ENCODE measurements at places on chromosomes 3 and 15.
A peak's percentile ranks its signal among the peaks of the same experiment; 100 is the strongest.

DNA sequence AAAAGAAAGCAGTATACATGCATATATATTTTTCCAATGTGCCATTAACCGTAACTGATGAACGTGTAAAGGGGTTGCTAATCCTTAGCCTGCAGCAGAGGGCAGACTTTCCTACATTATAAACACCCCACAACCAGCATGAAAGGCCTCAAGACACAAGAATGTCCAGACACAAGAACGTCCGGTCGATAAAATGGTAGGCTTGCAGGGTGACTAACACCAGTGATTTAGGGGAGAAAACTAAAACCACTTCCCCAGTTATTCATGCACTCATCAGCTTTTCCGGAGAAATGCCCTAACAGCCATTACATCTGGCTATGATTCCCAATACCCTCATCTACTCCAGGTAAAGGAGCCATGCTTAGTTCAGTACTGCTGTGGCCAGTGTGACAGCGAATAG is 57.4 kb downstream of the LRTM1 start:
- peak; percentile 8 for DNase-seq

DNA sequence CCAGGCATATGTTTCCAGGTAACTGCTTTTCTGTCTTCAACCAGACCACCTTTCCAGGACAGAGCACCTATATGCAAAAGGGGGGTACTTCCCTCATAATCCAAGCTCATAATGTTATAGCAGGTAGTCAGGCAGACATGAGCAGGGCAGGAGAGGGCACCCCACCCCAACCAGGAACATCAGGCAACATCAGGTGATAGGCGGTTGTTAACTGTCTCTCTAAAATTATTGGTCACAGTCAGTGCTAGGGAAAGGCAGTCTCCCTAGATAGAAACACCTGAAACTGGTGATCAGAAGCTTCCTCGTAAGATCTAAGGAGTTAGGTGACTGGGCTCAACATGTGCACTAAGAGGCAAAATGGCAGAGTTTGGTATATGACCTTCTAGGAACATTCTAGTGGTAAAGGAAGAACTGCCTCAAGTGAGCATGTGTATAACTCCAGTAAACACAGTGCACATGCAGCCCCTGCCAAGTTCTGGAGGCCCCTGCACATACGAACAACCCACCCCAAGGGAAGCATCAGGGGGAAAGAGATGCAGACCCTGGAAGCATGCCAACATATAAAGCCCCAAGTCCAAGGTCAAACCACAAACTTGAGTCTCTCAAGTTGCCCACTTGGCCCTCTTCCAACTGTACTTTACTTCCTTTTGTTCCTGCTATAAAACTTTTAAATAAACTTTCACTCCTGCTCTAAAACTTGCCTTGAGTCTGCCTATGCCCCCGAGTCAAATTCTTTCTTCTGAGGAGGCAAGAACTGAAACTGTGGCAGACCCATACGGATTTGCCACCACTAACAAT is 270.9 kb downstream of the ULK4 start:
- peak; percentile 69 for DNase-seq

- peak; percentile 47 for DNase-seq
These were observed 17.1 kb downstream of the CCDC13 start for GRCh38 chr3:42755681-42756578.

- DNase-seq: no peak
These were observed 71.3 kb upstream of the WNT7A start for GRCh38 chr3:13951184-13951583.

DNA sequence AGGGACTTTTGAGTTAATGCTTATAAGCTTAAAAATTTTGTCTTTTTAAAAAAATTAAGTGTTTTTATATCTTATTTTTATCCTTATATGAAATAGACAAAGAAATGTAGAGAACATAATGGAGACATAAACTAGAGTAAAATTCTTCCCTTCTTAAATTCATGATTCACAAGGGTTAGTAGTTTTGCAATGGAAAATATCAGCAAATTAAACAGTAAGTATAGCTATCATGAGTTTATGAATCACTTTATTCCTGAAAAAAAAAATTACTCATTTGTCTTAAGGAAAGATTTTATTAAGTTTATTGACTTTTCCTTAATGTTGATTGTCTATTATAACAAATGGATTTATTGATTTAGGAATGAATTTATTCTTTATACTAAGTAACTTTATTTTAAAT is 4.3 kb downstream of the ATP6V1A start:
- DNase-seq: no peak

DNA sequence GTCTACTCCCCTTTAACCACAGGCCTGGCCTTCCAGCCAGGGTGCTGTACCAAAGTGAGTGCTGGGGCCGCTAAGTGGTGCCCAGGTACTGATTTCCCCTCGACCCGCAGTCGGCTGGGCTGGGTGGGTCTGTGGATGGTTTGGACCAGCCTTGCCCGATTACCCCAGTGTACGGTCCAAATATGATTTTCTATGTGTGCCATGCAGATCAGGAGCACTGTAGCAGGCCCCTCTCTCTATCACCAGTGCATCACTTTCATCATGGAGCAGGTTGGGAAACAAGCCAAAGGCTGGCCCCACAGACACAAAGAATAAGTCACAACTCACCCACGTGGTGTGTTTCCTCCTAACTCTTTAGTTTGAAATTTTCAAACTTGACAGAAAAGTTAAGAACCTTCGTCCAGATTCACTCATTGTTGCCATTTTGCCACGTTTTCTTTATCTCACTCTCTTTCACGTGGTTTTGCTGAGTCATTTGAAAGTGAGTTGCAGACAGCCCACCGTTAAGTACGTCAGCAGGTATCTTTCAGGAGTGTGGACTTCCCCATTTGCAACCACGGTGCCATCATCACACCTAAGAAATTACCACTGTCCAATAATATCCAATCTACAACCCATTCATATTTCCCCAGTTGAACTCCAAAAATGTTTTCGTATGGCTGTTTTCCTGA is 37.0 kb downstream of the ZNF710 start:
- peak; percentile 54 for DNase-seq

DNA sequence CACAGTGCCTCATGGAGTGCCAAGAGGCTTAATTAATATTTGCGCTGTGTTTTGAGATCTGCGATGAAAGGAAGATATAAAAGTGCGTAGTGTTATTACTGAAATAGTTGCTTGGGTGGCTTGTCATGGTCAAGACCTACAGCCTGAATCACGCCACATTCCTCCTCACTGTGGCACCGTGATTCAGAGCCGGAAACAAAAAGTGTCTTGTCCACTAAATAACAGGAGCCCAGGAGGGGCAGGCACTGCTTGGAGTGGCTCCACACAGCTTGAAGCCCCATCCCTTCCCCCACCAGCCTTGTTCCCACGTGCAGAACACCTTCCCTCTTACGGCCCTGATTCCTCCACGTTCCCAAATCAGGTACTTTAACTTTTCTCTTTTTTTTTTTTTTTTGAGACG is 1.2 kb upstream of the LRRC15 start:
- DNase-seq: no peak

DNA sequence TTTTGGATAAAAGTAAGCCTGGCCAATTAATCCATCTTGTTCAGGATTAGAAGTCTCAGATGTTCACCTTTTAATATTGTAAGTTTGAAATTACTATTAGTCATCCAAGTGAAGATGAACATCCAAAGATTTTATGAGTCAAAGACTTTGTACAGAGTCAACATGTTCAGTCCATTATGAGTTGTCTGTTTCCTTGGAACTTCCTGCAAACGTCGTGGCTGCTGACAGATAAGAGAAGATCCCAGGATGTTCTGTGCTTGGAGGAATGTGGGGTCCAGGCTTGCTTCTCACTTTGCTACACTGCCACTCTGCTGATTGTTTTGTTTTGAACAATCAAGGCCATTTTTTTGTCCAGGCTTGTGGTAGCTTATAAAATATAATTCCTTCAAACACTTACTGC is 74.3 kb upstream of the SLCO2A1 start:
- DNase-seq: no peak

GRCh38 chr15:78149805-78150751 is 916 bp downstream of the IDH3A start:
- DNase-seq: peak; percentile 50

All from KBM-7 (cell line).